ENCODE measurements at places on chromosomes 11 and 22. TPM values are rescaled to one million over a fixed set of nuclear protein-coding genes. Genes with fewer than 3 reads are reported as not detected.
A peak's percentile ranks its signal among the peaks of the same experiment; 100 is the strongest.

- peak overlapping the region; percentile 61 for H3K4me3 ChIP-seq
- no peaks in the 10 kb centered on the region for H3K36me3 ChIP-seq
- H3K27me3 ChIP-seq, result no peaks in the 10 kb centered on the region
- H3K4me1 ChIP-seq, result peaks cover 16% of the 10 kb centered on the region
- H3K27ac ChIP-seq, result peak overlapping the region; percentile 98
Measured at GRCh38 chr11:65424205-65425104, 1.9 kb downstream of the NEAT1 start.

GRCh38 chr11:94776351-94777321 is 8.5 kb downstream of the AMOTL1 start:
- H3K27ac ChIP-seq, result no peak overlapping the region
- no peak overlapping the region for H3K4me3 ChIP-seq
- no peaks in the 10 kb centered on the region for H3K4me1 ChIP-seq

DNA sequence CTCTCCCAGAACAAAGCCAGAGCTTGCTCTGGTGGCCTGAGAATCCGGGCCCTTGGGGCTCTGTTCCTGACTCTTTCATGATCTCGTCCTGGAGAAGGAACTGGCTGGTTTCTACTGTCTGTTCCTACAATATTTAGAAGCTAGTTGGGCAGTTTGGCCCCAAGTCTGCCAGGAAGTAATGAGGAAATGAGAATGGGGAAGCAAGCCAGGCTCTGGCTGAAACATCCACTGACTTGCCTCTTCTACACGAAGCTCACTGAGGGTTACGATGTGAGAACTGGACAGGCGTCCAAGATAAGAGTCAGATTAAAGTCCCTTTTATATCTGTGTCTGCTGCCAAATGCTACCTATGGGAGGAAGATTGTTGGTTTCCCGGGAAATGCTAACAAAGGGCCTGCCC is 110.0 kb upstream of the KIRREL3 start:
- no peak for DNase-seq
- H3K27ac ChIP-seq, result no peak overlapping the region
- no peaks in the 10 kb centered on the region for H3K27me3 ChIP-seq
- no peaks in the 10 kb centered on the region for H3K4me1 ChIP-seq
- H3K36me3 ChIP-seq, result no peaks in the 10 kb centered on the region

DNA sequence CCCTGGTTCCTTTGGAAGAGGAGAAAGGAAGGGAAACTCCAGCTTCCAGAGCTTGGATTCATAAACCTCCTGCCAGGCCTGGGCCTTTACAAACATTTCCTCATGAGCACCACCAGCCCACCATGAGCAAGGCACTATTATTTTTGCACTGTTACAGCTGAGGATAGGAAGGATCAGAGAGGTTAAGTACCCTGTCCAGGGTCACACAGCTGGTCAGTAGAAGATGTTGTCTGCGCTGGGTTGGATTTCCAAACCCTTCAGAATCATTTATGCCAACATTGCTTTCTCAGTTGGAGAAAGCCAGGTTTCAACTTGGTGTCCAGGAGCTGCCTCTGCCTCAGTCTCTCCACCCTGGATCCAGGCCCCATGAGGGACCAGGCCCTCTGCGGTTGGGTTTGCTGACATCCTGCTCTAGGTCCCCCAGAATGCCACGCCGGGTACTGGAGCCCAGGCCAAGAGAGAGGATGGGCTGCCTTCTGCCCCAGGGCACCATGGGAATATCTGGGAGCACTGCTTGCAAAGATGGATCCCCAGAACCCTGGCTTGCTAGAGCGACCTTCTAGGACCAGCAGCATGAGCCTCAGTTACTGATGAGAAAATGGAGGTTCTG is 29.7 kb upstream of the SHISAL1 start:
- no peak overlapping the region for H3K27ac ChIP-seq
- no peaks in the 10 kb centered on the region for H3K27me3 ChIP-seq
- H3K36me3 ChIP-seq, result no peaks in the 10 kb centered on the region
- DNase-seq, result no peak
- no peak overlapping the region for H3K4me3 ChIP-seq

Gene EXPH5
- 5.8 TPM for total RNA-seq
